MM.1S (cell line): ENCODE measurements at places on chromosomes 3 and 15.

DNA sequence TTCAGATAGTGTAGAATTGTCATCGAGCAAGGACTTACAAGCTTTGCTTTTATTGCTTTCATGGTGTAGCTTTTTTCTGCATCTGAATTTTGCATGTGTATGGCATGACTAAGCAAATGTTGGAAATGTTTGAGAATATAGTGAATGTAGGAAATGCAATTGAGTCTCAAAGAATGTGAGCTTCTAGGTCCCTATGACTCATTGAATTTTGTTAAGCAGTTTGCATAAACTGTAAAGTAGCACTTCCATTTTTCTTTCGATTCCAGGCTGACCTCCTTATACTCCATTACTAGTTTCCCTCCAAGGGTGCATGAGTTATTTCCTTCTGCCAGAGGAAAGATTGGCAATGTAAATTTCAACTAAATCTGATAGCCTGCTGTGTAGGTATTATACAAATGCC lies 619.2 kb downstream of the DIPK2A start:
- no peak for DNase-seq

GRCh38 chr15:62847900-62848489 lies 194.6 kb upstream of the TPM1 start:
- peak; percentile 53 for DNase-seq

DNA sequence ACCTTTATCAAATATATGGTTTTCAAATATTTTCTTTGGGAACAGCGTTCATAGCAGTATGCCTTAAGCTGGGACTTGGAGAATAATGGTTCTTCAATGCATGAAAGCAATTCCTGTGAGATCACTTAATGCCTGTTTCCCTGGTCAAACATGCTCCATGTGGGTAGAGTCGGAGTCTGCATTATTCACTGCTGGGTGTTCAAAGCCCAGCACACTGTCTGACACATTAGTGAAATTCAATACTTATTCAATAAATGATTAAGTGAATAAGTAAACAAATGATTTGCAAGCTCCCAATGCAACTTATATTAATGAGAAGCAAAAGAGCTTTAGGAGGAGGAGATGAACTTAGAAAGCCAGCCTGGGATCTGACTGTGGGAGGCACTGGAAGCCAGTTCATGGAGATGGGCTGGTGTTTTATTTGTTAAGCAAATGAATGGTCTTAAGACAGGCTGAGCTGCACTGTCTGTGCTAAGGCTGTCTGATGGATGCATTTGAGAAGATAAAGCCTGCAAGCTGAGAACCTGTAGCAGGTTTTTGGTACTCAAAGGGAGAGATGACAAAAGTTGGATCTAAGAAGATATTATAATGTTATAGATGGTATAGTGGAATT lies 490.8 kb downstream of the MCTP2 start:
- DNase-seq: no peak

DNA sequence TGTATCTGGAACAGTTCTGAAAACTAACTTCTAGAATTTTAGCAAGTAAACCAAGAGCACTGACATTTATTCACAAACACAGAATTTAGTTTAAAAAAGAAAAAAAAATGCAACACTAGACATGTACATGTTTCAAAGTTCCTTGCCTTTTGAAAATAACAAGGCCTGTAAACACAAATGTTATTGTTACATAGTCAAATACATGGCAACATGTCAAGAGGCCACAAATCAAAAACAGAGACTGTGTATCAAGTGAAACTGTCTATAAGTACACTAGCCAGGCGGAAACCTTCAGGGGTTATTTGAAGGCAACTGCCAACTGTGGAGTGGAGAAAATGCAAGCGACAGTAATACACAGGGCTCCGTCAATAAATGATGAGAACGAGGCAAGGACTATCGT lies 547.6 kb downstream of the FOXP1 start:
- DNase-seq: no peak

DNA sequence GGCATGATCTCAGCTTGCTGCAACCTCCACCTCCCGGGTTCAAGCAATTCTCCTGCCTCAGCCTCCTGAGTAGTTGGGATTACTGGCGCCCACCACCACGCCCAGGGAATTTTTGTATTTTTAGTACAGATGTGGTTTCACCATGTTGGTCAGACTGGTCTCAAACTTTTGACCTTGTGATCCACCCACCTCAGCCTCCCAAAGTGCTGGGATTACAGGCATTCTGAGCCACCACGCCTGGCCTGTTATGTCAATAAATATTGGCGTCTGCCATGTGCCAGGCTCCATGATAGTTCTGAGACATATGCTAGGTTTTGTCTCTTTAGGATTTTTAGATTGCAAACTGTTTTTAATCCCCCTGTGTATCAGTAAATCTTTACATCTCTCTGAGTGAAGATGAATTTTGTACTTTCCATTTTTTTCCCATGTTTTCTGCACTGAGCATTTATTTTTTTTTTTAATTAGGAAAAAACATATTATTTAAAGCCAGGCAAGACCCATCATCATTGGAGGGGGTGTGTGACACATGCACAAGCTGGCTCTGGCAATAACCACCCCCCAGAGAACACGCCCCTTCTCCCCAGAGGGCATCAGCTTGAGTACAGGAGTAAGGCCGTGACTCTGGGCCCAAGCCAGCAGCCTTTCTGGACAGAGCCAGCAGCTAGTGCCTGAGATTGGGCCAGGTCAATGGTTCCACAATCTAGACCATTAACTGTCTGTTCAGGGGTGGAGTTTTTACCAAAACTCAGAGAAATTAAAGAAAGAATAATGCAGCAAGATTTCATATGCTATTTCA lies 51.0 kb upstream of the ATP1B3 start:
- no peak for DNase-seq

DNA sequence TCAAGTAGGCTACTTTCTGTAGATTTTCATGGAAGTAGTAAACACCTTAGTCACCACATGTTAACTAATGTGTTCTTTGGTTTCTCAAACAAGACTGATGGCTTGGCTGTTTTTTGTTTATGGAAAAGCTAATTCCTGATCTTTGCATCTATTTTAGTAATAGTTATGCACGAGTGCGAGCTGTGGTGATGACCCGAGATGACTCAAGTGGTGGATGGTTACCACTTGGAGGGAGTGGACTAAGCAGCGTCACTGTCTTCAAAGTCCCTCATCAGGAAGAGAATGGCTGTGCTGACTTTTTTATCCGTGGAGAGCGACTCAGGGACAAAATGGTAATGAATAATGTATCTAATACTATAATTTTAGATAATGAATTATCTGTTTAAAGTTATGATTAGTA lies 46.6 kb downstream of the SPRED1 start:
- no peak for DNase-seq

DNA sequence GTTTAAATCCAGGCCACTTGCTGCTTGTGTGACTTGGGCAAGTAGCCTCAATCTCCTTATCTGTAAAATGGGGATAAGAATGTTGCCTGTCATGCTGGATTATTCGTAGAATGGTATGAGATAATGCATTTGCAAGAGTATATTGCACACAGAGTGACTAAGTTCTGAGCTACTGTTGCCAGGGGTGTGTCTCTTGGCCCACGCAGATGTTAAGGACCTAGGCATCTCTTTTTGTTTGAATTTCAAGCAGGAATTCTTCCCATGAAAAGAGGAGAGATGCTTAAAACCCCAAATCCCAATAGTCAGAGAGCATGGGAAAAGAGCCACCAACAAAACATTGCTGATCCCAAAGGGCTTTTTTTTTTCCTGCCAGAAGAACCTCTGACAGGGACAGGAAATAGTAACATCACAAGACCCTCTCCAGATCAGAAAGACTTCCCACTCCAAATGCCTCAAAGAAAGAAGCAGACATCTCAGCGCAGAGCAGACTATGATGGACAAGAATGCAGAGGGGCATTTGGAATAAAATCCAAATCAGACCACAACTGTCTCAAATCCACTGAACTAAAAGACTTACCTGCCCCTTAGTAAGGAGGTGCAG lies 90.5 kb downstream of the MRPL46 start:
- DNase-seq: no peak

DNA sequence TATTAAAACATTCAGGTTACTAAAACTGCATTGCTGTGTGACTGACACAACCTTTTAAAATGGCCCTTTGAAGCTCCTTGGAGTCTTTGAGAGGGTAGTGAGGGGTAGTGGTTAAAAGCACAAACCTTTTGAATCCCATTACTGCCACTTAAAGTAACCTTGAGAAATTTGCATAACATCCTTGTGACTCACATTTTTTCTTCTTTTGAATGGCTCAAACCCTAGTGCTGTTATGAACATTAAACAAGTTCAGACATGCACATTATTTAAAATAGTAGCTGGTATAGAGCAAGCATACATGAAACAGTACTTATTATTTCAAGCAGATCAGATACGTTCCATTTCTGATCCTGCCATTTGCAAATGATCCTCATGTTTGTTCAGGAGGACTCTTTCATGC lies 3.7 kb upstream of the CLDN1 start:
- no peak for DNase-seq

DNA sequence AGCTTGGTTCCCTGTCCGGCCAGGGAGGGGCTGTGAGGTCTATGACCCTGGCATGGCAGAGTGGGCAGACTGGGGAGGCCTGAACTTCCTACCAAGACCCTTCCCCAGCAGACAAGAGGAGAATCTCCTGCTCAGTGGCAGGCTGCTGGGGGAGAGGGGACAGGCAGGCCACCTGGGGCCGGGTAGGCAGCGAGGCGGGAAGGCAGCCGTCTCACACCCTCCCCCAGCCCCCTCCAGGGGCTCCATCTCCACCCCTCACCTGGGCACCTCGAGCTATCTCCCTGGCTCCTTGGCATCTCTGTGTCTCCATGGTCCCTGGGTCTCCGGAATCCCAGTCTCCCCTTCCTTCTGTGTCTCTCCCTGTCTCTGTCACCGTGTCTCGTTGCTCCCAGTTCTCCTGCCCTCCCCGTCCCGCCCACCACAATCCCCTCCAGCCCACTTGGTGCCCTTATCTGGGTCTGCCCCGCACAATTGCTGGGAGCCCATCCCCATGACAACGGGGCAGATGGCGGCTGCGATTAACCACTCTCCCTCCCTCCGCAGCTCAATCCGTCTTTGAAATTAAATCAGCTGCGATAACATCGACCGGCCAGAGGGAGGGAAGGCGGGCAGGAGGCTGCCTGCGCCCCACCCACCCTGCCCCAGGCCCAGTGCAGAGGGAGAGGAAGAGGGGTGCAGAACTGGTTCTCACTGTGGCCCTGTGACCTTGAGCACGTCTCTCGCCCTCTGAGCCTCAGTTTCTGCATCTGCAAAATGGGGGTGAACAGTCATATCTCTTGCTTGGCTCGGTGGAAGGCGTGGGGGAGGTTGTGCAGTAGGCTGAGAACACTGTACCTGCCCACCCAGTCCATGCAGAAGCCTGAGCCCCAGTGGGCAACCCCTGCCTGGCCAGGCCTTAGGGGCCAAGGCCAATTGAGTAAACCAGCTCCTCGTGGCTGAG lies 9.6 kb downstream of the DNAJB8 start:
- DNase-seq: no peak

DNA sequence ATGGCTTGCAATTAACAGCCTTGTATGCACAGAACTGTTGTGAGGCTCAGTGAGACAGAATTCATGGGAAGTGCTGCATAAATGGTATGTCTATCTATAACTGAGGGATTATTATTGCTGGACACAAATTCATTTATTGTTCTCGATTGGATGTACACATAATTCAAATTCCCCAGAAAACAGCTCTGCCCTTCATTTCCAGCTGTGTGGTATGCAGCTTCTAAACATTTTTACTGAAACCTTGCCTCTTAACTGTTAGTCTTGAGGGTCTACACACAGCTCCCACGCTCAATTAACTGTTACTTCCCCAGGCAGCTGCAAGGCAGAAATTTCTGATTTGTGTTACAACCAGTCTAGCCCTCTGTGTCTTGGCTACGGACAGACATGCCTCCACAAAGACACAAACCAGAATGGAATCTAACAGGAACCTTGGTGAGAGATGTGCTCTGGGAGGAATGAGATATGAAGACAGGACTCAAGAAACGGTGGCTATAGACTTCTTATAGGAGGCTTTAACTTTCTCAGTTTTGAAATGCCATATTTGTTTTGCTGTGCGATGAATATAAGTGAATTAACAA lies 139.7 kb upstream of the TBL1XR1 start:
- no peak for DNase-seq

GRCh38 chr3:115042351-115042750 lies 104.7 kb downstream of the ZBTB20 start:
- no peak for DNase-seq

DNA sequence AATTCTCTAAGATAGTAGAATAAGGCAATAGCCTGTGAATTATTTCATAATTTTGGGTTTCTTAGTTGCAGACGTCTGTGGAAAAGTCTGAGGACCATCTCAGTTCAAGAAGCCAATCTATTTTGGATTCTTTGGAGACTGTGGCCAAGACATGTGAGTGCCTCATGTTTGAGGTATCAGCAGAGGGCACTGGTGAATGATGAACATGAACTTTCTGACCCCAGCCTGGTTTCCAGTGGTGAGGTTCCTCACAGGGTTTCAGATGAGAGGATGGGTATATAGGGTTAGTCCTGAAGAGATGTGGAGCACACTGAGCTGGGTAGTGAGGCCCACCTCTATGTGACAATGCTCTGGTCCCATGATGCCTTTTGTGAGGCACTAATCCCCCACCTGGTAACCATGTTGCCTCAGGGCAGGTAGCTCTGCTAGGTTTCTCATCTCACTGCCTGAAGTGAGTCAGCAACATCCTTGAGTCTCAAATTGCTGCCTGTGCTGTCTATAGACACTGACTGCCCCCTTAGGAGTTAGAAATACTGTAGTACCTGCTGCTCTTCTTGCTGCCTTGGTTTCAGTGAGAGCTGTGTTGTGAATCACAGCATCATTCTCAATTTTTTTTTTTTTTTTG lies 32.3 kb downstream of the C3orf62 start:
- peak; percentile 65 for DNase-seq

DNA sequence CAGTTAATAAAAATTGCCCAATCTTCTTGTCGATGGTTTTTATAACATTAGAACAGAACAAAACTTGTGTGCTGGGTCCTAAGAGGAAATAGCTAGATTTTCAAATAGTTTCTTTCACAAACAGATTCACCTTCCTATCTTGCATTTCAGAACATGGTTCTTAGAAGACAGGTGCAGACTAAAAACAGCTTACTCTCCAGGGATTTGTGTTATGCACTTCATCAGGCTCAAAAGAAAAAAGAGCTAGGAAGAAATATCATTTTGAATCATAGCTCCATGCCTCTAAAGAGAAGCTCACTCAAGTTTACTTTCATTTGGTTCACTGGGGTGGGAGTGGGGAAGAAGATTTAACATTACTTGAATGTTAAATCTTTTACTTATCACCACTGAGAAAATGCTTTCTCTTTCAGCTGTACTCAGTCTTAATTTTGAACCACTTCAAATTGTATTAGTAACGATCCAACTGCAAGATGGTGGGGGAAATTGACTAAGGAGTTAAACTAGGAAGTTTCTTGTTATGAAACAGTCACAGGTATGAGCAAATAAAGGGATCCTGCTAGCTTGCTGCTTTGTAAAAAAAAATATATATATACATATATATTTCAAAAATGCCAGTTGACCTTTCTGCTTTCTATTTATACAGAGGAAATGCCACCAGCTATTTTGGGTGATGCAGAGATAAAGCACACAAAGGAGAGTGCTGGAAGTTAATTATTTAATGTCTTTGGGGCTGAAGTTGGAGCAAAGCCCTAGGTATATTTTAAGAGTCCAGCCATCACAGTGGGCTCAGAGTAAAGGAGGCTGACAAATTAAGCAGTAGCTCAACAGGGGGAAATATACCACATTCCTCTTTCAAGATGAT lies 28.3 kb upstream of the NUDT16 start:
- peak; percentile 10 for DNase-seq

GRCh38 chr3:134008630-134009156 lies 21.0 kb downstream of the SLCO2A1 start:
- no peak for DNase-seq

GRCh38 chr3:9715764-9716437 lies 12.3 kb downstream of the CPNE9 start:
- DNase-seq: no peak

- DNase-seq: no peak
These were observed 105.5 kb downstream of the STRIT1 start for GRCh38 chr3:155188031-155188430.
